ENCODE measurements at places on chromosomes 3 and 15. TPM values are rescaled to one million over a fixed set of nuclear protein-coding genes. Genes with fewer than 3 reads are reported as not detected.

Gene SSUH2
- 0.69 TPM for total RNA-seq

Gene CKMT1B
- total RNA-seq: 5.1 TPM

Gene ADAMTS9
- total RNA-seq: 0.49 TPM

Gene GPR62
- total RNA-seq: not detected

Gene RFTN1
- total RNA-seq: 3.1 TPM

Gene HCLS1
- total RNA-seq: 0.06 TPM

Gene RBMS3
- total RNA-seq: 0.51 TPM

Gene ISG20
- 32.2 TPM for total RNA-seq

Gene AVEN
- 23.5 TPM for total RNA-seq

Gene CPNE9
- total RNA-seq: 0.17 TPM

Gene SPATA12
- total RNA-seq: 0.62 TPM

Gene PPM1M
- 4.5 TPM for total RNA-seq

Gene MESP2
- total RNA-seq: 0.42 TPM

Gene LTK
- not detected for total RNA-seq

Gene RASGRP1
- total RNA-seq: 0.28 TPM

Gene COL6A5
- total RNA-seq: not detected

Gene CCDC54
- not detected for total RNA-seq

Gene ARNT2
- total RNA-seq: 17.3 TPM

Gene RETNLB
- total RNA-seq: not detected

Gene TPRG1
- 0.14 TPM for total RNA-seq

Gene TMEM40
- total RNA-seq: 0.27 TPM

Gene CYP8B1
- not detected for total RNA-seq

Gene SEMA6D
- not detected for total RNA-seq

Gene ADAMTSL3
- total RNA-seq: 0.19 TPM

Gene STX19
- not detected for total RNA-seq

Gene BSN
- 0.09 TPM for total RNA-seq

Gene FGF7
- not detected for total RNA-seq

Gene DLEC1
- 0.05 TPM for total RNA-seq

Gene SNRPN
- total RNA-seq: 101 TPM

Gene CP
- 4.5 TPM for total RNA-seq

Gene GCSAM
- not detected for total RNA-seq

Gene DUOXA2
- not detected for total RNA-seq

Gene CLPX
- 37.2 TPM for total RNA-seq

Gene FBXO40
- total RNA-seq: not detected

Gene AGTR1
- total RNA-seq: 0.72 TPM

Gene MEIS2
- 8.6 TPM for total RNA-seq

Gene GPR149
- total RNA-seq: not detected

Gene MASP1
- not detected for total RNA-seq

Gene HTR3E
- total RNA-seq: not detected
